ENCODE measurements at places on chromosomes 2 and 18. TPM values are rescaled to one million over a fixed set of nuclear protein-coding genes. Genes with fewer than 3 reads are reported as not detected.

DNA sequence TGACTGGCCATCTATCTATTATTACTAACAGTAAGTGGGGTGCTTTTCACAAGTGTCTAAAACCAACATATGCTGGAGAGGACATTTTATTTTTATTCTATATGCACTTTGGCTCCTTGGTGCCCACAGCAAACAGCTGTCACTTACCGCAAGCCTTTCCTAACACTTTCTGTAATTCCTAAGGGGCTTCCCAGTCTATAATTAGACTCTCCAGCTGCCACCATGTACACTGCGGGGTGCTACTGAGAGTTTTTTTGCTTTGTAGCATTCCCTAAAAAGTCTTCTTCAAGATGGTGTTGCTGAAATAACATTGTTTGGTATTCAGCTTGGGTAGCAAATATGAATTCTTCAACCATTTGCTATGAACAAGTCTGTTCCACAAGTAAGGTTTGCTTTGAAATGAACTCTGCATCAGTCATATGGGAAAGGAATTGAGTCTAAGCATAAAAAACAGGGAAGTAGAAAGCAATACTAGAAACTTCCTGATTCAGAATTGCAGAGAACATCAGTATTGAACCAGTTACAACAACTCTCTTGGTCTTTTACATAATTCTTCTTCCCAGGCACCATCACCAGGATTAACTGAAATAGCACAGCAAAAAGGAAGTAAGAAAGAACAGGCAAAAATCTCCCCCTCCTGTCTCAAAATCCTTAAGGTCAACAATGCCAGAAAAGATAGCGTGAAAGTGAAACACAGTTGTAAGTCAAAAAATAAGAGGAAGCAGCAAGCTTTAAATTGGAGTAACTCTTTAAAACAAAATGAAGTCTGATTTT is 28.6 kb downstream of the EPB41L3 start:
- H3K27me3 ChIP-seq: no peaks in the 10 kb centered on the region
- H3K4me3 ChIP-seq: no peak overlapping the region
- H3K27ac ChIP-seq: no peak overlapping the region
- no peak for DNase-seq
- H3K36me3 ChIP-seq: no peaks in the 10 kb centered on the region
- H3K4me1 ChIP-seq: no peaks in the 10 kb centered on the region

- no peaks in the 10 kb centered on the region for H3K27me3 ChIP-seq
- no peak overlapping the region for H3K27ac ChIP-seq
- H3K4me3 ChIP-seq: no peak overlapping the region
- no peaks in the 10 kb centered on the region for H3K36me3 ChIP-seq
- H3K4me1 ChIP-seq: no peaks in the 10 kb centered on the region
Measured at GRCh38 chr2:164671664-164672396, 50.5 kb upstream of the GRB14 start.

DNA sequence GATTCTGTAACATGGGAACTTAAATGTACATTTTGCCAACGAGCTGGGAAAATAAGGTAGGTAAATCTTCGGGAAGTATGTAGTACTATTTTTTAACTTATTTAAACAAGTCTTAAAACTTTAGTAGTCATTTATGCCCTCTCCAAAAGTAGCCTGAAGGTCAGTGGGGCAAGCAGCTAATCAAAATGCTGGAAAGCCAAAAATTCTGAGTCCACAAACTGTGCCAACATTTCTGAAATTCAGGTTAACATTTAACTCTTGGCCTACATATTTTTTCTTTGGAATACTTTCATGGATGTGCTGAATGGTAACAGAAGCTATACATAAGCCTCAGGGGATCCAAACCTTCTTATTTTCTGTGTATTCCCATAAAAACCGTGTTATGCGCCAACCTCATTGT is 26.3 kb downstream of the WDR75 start:
- peaks cover 97% of the 10 kb centered on the region for H3K36me3 ChIP-seq
- H3K27me3 ChIP-seq: no peaks in the 10 kb centered on the region
- no peak overlapping the region for H3K27ac ChIP-seq
- no peak overlapping the region for H3K4me3 ChIP-seq
- no peak for DNase-seq
- H3K4me1 ChIP-seq: peaks cover 7% of the 10 kb centered on the region

GRCh38 chr2:165522719-165523118 is 53.2 kb downstream of the CSRNP3 start:
- no peak overlapping the region for H3K27ac ChIP-seq
- DNase-seq: no peak
- no peaks in the 10 kb centered on the region for H3K4me1 ChIP-seq
- no peaks in the 10 kb centered on the region for H3K36me3 ChIP-seq
- H3K4me3 ChIP-seq: no peak overlapping the region
- H3K27me3 ChIP-seq: no peaks in the 10 kb centered on the region

GRCh38 chr2:112166806-112167499 is 28.8 kb downstream of the FBLN7 start:
- H3K4me1 ChIP-seq: no peaks in the 10 kb centered on the region
- no peaks in the 10 kb centered on the region for H3K36me3 ChIP-seq
- no peak overlapping the region for H3K4me3 ChIP-seq
- peaks cover 57% of the 10 kb centered on the region for H3K27me3 ChIP-seq

DNA sequence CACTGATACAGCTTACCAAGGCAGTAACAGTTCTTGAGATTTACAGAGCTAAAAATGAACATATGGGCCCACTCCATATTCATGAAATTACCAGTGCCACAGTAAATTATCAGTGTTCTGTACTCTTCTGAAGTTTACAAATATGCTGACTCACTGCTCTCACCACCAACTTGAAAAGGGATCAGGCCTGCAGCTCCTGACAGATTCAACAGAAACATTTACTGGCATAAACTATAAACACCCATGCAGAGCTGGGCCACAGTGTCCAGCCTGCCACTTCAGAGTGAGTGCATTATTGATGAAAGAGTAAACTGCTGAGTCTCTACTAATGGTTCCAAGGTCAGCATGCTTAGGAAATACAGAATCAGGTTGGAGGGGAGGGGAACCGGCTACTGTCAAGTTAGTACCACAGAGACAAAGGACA is 83.1 kb downstream of the FARSB start:
- no peak overlapping the region for H3K4me3 ChIP-seq
- H3K27ac ChIP-seq: peak overlapping the region; percentile 50
- H3K4me1 ChIP-seq: no peaks in the 10 kb centered on the region
- peak; percentile 37 for DNase-seq
- peaks cover 67% of the 10 kb centered on the region for H3K36me3 ChIP-seq

- peak; percentile 20 for DNase-seq
- no peaks in the 10 kb centered on the region for H3K36me3 ChIP-seq
- H3K4me1 ChIP-seq: no peaks in the 10 kb centered on the region
Measured at GRCh38 chr2:197209742-197210408, 100.7 kb downstream of the ANKRD44 start.

DNA sequence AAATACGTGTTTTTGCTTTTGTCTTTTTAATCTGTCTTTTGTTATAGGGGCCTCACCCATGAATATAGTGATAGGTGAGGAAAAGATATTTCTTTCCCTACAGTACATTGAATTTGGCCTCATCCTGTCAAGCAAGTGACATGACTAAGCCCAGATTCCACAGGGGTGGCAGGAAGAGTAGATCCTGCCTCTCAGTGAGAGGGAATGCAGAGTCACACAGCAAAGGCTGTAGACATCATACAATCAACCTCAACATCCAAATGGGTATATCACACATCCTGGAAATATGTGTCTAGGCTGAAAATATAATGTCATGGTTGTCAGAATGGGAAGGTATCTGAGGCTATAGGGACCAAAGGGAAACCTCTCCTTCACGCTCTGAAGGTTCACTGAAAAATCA is 269.6 kb downstream of the CDH20 start:
- no peaks in the 10 kb centered on the region for H3K27me3 ChIP-seq
- H3K4me3 ChIP-seq: no peak overlapping the region
- no peak overlapping the region for H3K27ac ChIP-seq
- H3K4me1 ChIP-seq: no peaks in the 10 kb centered on the region
- H3K36me3 ChIP-seq: no peaks in the 10 kb centered on the region
- no peak for DNase-seq

KLHL30 gene
- 0.04 TPM for total RNA-seq

ADD2 gene
- total RNA-seq: 59.6 TPM

RABL2A gene
- total RNA-seq: 3.2 TPM
